ENCODE measurements at places on chromosomes 1 and 21.

GRCh38 chr1:34162852-34163766 lies 1.9 kb downstream of the CSMD2 start:
- DNase-seq: peak; percentile 66
- H3K36me3 ChIP-seq: no peaks in the 10 kb centered on the region
- H3K4me3 ChIP-seq: peak overlapping the region; percentile 50
- no peaks in the 10 kb centered on the region for H3K27me3 ChIP-seq
- no peaks in the 10 kb centered on the region for H3K4me1 ChIP-seq

DNA sequence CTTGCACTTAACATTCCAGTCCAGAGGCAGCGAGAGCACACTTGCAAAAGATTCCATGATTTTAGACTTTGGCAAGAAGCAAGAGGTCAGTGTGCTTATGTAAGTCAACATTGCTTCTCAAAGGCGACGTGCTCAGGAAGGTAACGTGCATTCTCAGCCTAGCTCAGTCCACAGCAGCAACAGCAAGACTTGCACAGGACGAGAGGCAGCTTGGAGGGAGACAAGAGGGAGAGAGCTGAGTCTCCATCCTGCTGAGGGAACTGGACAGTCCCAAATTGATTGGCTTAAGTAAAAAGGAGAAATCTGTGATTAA lies 56.5 kb downstream of the PTP4A2 start:
- peak; percentile 5 for DNase-seq
- H3K27ac ChIP-seq: no peak overlapping the region
- no peaks in the 10 kb centered on the region for H3K27me3 ChIP-seq
- H3K36me3 ChIP-seq: no peaks in the 10 kb centered on the region
- H3K4me1 ChIP-seq: peaks cover 5% of the 10 kb centered on the region
- H3K4me3 ChIP-seq: no peak overlapping the region

DNA sequence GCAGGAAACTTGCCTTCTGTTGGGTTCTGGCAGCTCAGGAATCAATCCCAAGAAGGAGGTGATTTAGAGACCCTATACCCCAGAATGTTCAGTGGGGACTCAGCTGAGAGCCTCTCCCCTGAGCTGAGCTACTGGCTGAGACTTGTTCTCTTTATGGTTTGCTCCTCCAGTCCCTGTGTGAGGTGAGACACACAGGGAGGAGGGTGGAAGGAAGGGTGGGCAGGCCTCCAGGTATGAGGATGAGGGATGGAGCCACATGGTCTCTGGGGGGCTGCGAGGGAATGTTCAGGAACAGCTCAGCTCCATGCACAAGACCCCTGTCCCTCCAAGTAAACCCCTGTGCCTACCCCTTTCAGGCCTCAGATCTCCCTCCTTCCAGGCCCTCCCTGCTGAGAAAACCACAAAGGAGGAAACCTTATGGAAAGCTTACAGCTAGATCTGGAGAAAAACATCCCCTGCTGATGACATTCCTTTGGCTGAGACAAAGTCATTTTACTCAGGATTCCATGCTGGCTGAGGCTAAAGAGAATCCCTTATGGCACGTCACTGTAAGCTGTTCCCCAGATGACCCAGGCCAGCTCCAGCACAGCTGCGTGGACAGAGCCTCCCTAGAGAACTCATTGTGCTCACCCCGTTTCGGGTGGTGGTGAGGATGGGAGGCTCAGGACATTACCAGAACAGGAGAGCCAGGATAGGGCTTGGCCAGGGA lies 91.5 kb upstream of the IPO9 start:
- H3K27me3 ChIP-seq: no peaks in the 10 kb centered on the region
- H3K4me3 ChIP-seq: no peak overlapping the region
- no peak for DNase-seq
- no peaks in the 10 kb centered on the region for H3K4me1 ChIP-seq

- no peaks in the 10 kb centered on the region for H3K4me1 ChIP-seq
- no peak for DNase-seq
- no peak overlapping the region for H3K4me3 ChIP-seq
- H3K36me3 ChIP-seq: no peaks in the 10 kb centered on the region
- H3K27me3 ChIP-seq: no peaks in the 10 kb centered on the region
Measured at GRCh38 chr1:169309178-169310166, 58.1 kb downstream of the NME7 start.

DNA sequence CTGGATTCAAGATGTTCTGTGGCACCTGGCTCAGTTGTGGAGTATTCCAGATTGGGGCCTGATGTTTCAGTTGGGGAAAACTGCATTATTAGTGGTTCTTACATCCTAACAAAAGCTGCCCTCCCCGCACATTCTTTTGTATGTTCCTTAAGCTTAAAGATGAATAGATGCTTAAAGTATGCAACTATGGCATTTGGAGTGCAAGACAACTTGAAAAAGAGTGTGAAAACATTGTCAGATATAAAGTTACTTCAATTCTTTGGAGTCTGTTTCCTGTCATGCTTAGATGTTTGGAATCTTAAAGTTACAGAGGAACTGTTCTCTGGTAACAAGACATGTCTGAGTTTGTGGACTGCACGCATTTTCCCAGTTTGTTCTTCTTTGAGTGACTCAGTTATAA lies 7.2 kb downstream of the FPGT start:
- no peak for DNase-seq
- H3K27ac ChIP-seq: no peak overlapping the region
- no peak overlapping the region for H3K4me3 ChIP-seq
- H3K27me3 ChIP-seq: no peaks in the 10 kb centered on the region
- no peaks in the 10 kb centered on the region for H3K4me1 ChIP-seq
- H3K36me3 ChIP-seq: no peaks in the 10 kb centered on the region

DNA sequence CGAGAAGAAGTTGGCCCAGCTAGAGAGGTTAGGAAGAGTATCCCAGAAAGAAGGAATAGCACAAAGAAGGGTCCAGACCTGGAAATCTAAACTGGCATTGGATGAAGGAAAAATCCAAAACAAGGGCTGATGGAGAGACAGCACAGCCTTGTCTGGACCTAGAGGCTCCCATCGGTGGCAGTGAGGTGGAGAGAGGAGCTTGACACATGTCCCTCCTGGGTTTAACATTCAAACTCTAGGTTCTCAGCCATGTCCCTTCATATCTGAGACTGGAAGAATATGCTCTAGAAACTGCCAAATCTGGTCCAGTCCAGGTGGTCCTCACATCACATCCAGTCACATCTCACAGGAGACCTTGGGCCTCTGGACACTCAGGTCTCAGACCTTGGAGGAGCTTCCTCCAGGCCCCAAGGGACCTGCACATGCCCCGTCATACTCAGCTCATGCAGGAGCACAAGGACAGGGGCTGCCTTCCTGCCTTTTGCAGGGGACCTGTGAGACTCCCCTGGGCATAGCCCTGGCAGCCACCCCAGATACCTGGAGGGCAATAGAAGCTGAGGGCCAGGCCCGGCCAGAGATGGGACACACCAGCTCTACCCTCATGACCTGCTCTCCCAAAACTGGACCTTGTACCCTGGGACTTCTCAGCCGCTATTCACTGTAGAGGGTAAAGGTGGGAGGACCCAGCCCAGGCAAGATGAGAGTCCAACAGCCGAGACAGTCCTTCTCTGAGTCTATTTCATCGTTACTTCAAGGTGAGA lies 7.5 kb downstream of the TMEM125 start:
- H3K36me3 ChIP-seq: no peaks in the 10 kb centered on the region
- H3K4me3 ChIP-seq: no peak overlapping the region
- peak overlapping the region; percentile 70 for H3K27ac ChIP-seq
- DNase-seq: no peak
- no peaks in the 10 kb centered on the region for H3K27me3 ChIP-seq

- H3K27me3 ChIP-seq: no peaks in the 10 kb centered on the region
- H3K36me3 ChIP-seq: no peaks in the 10 kb centered on the region
- no peaks in the 10 kb centered on the region for H3K4me1 ChIP-seq
- DNase-seq: no peak
- H3K4me3 ChIP-seq: no peak overlapping the region
- H3K27ac ChIP-seq: no peak overlapping the region
Measured at GRCh38 chr1:40185951-40186864, 25.0 kb downstream of the RLF start.

GRCh38 chr21:46223217-46223616 lies 5.4 kb downstream of the LSS start:
- peaks cover 17% of the 10 kb centered on the region for H3K4me1 ChIP-seq
- no peak overlapping the region for H3K27ac ChIP-seq
- no peaks in the 10 kb centered on the region for H3K36me3 ChIP-seq
- H3K27me3 ChIP-seq: no peaks in the 10 kb centered on the region
- no peak overlapping the region for H3K4me3 ChIP-seq

GRCh38 chr1:11525516-11525915 lies 46.6 kb downstream of the DISP3 start:
- H3K4me1 ChIP-seq: no peaks in the 10 kb centered on the region
- H3K27me3 ChIP-seq: no peaks in the 10 kb centered on the region
- no peaks in the 10 kb centered on the region for H3K36me3 ChIP-seq
- no peak overlapping the region for H3K27ac ChIP-seq
- no peak overlapping the region for H3K4me3 ChIP-seq
- DNase-seq: no peak
